Lung (tissue), 17 donors: ENCODE measurements at places on chromosomes 12 and 14. TPM values are rescaled to one million over a fixed set of nuclear protein-coding genes. Genes with fewer than 3 reads are reported as not detected.
A peak's percentile ranks its signal among the peaks of the same experiment; 100 is the strongest.

The KRT6A gene
- 7.9 TPM for total RNA-seq

The PAPLN gene
- 18.0 TPM for total RNA-seq

The KCNC2 gene
- total RNA-seq: not detected

DNA sequence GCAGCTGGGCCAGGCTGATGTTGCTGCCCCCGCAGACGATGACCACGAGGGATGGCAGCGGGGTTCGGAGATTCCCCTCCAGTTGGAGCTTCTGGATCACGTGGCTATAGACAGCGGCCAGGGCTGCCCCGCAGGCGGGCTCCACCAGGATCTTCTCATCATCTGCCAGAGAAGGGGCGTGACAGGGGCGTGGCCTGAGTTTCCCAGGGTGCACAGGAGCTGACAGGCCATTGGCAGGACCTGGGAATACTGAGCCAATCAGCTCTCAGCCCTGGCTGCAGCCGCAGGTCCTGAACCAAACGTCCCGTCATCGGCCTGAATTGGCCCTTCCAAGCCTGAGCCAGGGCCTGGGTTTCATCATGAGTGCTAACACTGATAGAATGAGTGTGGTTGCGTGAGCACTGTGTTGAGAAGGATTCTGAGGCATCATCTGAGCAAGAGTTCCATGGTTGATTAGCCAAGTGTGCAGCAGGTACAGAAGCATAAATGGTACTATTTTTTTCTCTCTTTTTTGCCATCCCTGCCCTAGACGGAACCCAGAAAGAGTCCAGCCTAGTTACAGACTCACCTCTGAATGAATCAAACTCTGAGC lies 10.6 kb downstream of the SDS start:
- no peaks in the 10 kb centered on the region for H3K27me3 ChIP-seq
- no peak overlapping the region for H3K27ac ChIP-seq
- peaks cover 6% of the 10 kb centered on the region for H3K36me3 ChIP-seq
- no peaks in the 10 kb centered on the region for H3K4me1 ChIP-seq
- DNase-seq: peak; percentile 6
- no peak overlapping the region for H3K4me3 ChIP-seq

DNA sequence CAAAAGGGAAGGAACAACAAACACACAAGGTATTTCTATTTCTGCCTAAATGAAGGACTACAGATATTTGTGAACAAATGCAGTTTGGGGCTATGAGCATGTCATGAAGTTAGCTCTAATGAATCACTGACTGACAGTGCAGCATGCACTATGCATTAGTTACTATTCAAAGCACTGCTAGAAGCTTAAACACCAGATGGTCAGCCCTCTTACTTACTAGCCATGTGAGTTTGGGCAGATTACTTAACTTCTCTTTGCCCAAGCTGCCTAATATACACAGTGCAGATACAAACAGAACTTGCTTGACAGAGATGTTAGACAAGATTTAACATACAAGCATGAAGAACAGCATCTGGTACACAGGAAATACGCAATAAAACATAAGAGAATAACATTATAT lies 96.0 kb downstream of the ATXN2 start:
- H3K27me3 ChIP-seq: no peaks in the 10 kb centered on the region
- H3K4me3 ChIP-seq: no peak overlapping the region
- H3K4me1 ChIP-seq: no peaks in the 10 kb centered on the region
- DNase-seq: no peak
- no peak overlapping the region for H3K27ac ChIP-seq

GRCh38 chr12:117523971-117524370 lies 162.5 kb upstream of the NOS1 start:
- peaks cover 3% of the 10 kb centered on the region for H3K27me3 ChIP-seq
- no peak for DNase-seq
- H3K4me3 ChIP-seq: no peak overlapping the region
- no peaks in the 10 kb centered on the region for H3K36me3 ChIP-seq

GRCh38 chr12:96720363-96720705 lies 186.7 kb upstream of the NEDD1 start:
- H3K27ac ChIP-seq: peak overlapping the region; percentile 51
- no peak overlapping the region for H3K4me3 ChIP-seq
- no peak for DNase-seq

DNA sequence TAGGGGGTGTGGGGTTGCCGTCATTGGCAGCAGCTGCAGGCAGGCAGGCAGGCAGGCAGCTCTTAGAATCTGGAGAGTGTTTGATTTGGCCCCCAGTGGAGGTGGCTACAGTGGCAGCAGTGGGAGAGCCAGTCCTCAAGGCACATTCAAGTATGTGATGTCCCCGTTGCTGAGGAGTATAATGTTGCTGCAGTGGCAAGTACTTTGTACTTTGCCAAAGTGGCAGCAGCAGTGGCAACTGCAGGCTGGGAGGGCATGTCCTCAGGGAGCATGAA lies 147.1 kb downstream of the PAPOLA start:
- H3K36me3 ChIP-seq: no peaks in the 10 kb centered on the region
- H3K4me1 ChIP-seq: no peaks in the 10 kb centered on the region
- H3K27me3 ChIP-seq: no peaks in the 10 kb centered on the region
- DNase-seq: no peak
- H3K4me3 ChIP-seq: no peak overlapping the region
